ENCODE measurements at places on chromosomes 5 and 9.
A peak's percentile ranks its signal among the peaks of the same experiment; 100 is the strongest.

GRCh38 chr5:22591461-22591860 is 261.7 kb downstream of the CDH12 start:
- no peak for DNase-seq

GRCh38 chr5:157578079-157578780 is 2.7 kb upstream of the ADAM19 start:
- DNase-seq: no peak

- no peak for DNase-seq
Measured at GRCh38 chr9:98318834-98319478, 63.5 kb upstream of the TBC1D2 start.

DNA sequence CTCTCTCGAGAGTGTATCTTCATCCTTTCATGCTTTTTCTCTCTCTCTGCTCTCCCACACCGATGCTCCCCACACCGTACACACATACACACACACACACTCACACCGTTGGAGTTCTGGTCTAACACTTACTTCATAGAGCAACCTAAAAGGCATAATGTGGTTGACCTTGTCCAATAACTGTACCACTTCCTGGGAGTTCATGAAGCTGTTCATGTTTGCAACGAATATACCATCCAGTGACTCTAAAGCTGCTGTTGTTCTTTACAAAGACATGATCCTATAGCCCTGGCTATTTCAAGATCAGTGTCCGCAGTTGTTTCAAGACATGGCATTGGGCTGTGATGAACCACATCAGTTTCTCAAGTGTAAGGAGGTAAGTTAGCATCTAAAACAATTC is 10.0 kb downstream of the MEF2C start:
- no peak for DNase-seq

- peak; percentile 91 for DNase-seq
Measured at GRCh38 chr5:177496727-177497291, 595 bp downstream of the PDLIM7 start.

DNA sequence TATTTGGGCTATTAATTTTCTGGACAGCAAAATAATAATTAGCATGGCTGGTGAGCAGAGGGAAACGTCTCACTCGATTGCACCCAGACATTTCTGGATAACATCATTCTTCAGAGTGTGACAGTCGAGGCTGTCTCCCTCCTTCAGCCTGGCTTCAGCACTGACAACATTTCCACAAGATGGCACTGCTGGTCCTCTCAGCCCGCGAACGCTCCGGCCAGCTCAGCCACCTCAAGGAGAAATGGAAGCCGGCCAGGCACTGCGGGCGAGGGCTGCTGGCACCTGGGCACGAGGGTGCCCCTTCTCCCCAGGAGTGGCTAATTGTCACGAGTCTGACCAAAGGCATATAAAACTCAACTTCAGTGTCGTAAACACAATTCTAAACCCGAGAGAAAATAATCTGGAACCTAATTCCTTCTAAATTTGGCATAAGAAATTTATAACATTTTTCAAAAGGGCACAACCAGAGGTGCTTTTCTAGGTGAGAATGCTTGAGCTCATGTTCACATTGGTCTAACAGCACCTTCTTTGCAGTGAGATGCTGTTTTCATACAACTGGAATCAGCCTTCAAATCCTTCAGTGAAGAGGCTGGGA is 65.9 kb downstream of the DAP start:
- peak; percentile 79 for DNase-seq

DNA sequence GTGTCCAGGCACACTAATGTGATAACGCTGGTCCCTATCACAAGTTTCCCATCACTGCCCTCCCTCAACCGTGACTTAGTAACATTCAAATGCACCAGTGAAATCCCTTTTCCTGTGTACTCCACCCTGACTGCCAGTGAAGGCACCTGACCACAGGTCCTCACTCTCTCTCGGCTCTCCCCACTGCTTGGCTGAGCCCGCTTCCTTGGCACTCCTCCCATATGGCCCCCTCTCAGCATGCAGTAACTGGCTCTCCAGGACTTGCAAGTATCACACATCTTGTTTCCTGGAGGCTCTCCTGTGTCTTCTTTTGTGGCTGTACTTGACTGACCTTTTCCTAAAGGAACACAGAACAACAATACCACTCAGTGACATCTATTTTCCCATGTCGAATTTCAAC is 292.0 kb upstream of the ZNF608 start:
- DNase-seq: no peak

GRCh38 chr9:76926846-76927245 is 20.9 kb upstream of the PRUNE2 start:
- DNase-seq: no peak

GRCh38 chr9:97615439-97616072 is 17.6 kb downstream of the TSTD2 start:
- peak; percentile 48 for DNase-seq

DNA sequence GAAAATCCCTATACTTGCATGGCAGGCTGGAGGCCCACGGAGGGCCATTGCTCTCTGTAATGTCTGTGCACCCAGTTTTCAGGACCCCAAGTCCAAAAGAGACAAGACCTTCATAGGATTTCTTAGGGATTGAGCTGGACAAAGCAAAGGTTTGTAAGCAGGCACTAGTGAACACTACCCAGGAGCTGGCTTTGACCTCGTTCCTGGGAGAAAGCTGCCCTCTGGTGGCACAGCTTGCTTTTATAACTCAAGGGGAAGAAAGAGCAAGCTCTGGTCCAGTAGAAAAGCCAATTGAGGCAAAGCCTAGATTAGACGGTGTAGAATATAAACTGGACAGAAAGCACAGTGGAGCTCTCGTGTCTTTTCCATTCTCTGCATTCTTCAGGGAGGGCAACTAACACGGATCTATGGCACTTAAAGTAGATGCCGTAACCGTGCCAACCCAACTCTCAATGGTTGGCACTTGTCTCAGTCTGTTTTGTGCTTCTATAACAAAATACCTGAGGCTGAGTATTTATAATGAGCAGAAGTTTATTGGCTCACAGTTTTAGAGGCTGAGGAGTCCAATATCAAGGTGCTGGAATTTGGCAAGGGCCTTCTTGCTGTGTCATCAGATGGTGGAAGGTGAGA is 7.9 kb downstream of the GABRP start:
- peak; percentile 46 for DNase-seq

GRCh38 chr9:11320989-11321388 is 708.2 kb upstream of the PTPRD start:
- no peak for DNase-seq

DNA sequence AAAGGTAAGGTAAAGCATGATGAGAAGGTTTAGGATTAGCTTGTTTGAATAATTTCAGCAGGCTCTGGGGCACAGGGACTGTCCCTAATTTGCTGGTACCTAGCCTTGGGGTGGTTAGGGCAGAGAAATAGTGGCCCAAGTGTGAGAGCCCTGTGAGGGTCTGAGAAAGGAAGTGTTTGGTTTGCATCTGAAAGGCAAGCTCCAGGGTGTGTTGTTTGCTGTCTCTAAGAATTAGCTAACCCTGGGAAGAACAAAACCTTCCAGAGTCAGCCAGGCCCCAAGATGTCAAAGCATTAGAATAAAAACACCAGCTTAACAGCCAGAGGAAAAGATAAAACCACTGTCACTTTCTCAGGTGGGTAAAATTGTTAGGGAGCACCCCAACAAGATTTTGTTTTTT is 31.0 kb downstream of the TMEM252 start:
- DNase-seq: no peak

DNA sequence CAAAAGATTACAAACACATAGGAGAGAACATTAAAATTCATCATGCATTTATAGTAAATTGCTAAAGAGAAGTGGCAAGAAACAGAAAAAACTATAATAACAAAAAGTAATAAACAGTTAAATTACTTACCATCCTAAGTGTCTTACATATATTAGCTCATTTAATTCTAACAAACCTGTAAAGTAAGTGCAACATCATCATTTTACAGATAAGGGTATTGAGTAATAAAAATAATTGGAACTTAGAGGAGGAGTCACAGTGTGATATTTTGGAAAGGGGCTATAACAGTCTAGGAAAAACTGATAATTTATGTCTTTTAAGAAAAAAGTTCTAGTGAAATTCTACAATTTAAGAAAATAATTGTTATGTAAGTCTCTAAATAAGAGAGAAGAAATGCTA is 592.8 kb downstream of the DMRTA1 start:
- no peak for DNase-seq

- DNase-seq: no peak
Measured at GRCh38 chr5:178787889-178788288, 57.4 kb upstream of the ZNF354A start.

GRCh38 chr9:136799854-136800657 is 3.9 kb downstream of the CCDC183 start:
- peak; percentile 85 for DNase-seq

GRCh38 chr5:73892806-73893205 is 266.8 kb downstream of the ARHGEF28 start:
- no peak for DNase-seq

DNA sequence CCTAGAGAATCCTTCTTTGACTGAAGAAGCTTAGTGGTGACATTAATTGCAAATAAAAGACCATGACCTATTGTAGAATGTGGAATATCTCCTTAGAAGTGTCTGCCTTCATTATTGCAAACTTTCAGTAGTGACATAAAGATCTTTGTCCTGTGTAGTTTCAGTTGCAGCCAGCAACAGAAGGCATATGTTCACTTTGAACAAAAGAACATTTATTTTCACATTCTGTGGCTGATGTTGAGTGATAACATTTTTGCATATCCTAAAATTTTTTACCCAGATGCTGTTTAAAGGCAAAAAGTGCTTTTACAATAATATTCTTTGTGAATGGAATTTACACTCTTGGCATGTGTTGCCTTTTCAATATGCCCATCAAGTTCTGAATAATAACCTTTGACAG is 165.9 kb downstream of the TMC1 start:
- DNase-seq: no peak

- no peak for DNase-seq
Measured at GRCh38 chr5:96691503-96692303, 29.5 kb downstream of the CAST start.
